ENCODE measurements at places on chromosomes 3 and 15. TPM values are rescaled to one million over a fixed set of nuclear protein-coding genes. Genes with fewer than 3 reads are reported as not detected.

- DNase-seq, result no peak
Measured at GRCh38 chr3:51279448-51279847, 105.6 kb upstream of the MANF start.

- DNase-seq, result peak; percentile 80
Measured at GRCh38 chr15:61834076-61834697, 226.1 kb downstream of the VPS13C start.

DNA sequence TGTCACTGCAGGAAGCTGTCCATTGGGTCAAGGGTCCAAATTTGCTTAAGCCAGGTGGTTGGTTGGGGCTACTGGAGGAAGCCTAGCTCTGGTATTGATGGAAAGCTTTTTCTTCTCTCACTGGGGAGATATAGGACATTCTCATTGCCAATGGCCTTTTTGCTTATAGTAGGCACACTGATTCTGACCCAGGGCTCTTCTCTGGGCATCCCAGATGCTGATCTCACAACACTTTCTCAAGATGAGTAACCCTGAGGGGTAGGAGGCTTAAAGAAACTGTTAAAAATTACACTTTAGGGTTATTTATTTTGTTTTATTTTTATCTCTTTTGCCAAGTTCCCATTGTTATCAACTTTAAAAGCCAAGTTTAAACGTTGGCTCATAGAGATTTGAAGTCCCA lies 337.8 kb downstream of the LRRC3B start:
- no peak for DNase-seq

LTK gene
- total RNA-seq, result not detected

ADAMTS9 gene
- 0.54 TPM for total RNA-seq

CLPX gene
- 43.8 TPM for total RNA-seq

DUOXA2 gene
- total RNA-seq, result not detected

SUCNR1 gene
- 4.5 TPM for total RNA-seq

TMC3 gene
- under 0.01 TPM for total RNA-seq
